ENCODE measurements at places on chromosomes 12 and 14.

- DNase-seq: no peak
Measured at GRCh38 chr12:107242189-107242588, 148.8 kb upstream of the CRY1 start.

GRCh38 chr14:99747167-99747566, 46.0 kb upstream of the EML1 start:
- DNase-seq: no peak

GRCh38 chr12:5376591-5377207, 55.2 kb upstream of the NTF3 start:
- no peak for DNase-seq

DNA sequence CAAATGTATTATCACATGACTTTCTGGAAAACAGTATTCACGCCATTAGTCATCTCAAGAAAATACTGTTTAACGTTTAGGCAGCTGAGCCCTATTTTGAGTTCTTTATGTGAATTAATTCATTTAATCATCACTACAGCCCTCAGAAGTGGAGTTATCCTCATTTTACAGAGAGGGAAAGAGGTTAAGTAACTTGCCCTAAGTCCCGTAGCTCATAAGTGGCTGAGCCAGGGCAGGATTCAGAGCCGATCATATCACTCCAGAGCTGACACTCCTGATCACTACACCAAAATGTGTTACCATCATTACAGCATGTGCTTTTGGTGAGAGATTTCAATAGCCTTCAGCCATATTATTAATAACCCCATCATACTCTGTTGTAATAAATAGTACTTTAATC, 210.6 kb downstream of the FBXL14 start:
- DNase-seq: no peak

GRCh38 chr12:46503637-46504175, 131.1 kb upstream of the SLC38A2 start:
- no peak for DNase-seq

DNA sequence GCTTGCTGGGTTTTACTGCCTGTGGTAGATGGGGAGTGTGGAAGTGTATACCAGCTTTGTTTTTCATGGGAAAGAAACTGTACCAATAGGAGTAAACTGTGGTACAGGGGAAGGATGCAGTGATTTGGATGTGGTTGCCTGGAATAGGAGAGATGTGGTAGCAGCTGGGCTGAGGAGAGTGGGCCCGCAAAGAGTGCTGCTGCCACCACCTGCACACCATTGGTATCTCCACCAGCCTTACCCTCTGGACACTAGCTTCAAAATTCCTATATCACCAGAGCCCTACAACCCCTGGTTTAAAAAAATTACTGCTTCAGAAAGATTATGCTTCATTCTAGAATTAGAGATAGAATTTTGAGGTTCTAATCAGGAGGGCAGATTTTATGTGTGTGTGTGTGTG, 53.6 kb downstream of the AKAP6 start:
- no peak for DNase-seq

All from activated naive CD4-positive, alpha-beta T cell treated with anti-CD3 and anti-CD28 coated beads, Interleukin-2, amount 50 U/mL, for 16 hours (primary cell).